Stimulated activated memory B cell treated with anti-CD40 and anti-IgM and Interleukin-4, amounts not matched to agents 10 μg/mL and 1 μg/mL and 100 μg/mL, for 72 hours (primary cell): ENCODE measurements at places on chromosomes 2 and 18.

DNA sequence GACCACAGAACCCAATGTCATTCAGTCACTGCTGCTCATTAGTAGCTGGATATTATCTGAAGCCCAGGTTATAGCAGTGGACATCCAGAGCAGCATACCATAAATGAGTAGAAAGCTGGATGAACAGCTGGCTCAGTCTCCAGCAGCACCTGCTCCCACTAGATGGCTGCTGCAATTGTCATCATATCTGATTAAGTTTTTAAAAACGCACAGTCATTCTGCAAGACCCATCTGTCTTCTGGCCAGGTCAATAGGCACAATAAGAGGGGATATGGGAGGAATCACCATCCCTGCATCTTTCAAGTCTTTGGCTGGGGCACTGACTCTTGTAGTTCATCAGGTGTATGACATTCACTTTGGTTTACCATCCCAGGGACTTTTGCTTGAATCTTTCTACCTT, 55.1 kb upstream of the XDH start:
- ATAC-seq, result no peak

GRCh38 chr2:177403838-177404237, 11.3 kb downstream of the AGPS start:
- no peak for ATAC-seq

DNA sequence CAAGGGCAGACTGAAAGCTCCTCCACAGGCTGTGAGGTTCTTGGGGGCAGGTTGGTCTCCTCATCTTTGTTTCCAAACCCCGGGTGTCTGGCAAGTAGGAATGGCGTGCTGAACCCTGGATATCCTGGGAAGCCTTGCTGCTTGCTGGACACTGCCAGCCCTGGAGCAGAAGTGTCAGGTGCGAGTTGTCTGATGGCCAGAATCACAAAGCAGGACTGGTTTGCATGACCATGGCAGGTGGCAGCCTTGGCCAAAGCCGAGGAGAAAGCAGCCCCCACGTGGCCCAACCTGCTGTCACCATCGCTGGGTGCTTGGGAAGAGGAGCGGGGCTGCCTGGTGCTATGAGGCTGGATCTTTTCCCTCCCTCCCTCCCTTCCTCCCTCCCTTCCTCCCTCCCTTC, 309.5 kb upstream of the HS6ST1 start:
- ATAC-seq, result no peak

- no peak for ATAC-seq
Observed at GRCh38 chr2:227347117-227347516, 22.1 kb downstream of the MFF start.

GRCh38 chr2:8965216-8965969, 38.1 kb downstream of the MBOAT2 start:
- no peak for ATAC-seq

DNA sequence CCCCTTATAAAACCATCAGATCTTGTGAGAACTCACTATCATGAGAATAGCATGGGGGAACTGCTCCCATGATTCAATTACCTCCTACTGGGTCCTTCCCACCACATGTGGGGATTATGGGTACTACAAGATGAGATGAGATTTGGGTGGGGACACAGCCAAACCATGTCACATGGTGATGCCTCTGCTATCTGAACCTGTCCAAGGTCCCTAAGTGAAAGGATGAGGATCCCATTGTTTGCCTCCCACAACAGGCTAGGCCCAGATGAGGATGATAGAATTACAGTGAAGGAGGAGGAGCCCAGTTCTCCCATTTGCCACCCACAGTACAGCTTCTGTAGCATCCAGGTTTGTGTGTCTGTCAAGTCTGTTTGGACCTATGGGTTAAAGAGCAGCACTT, 65.4 kb downstream of the PRKCE start:
- ATAC-seq, result no peak
